ENCODE measurements at places on chromosomes 3 and 15.

DNA sequence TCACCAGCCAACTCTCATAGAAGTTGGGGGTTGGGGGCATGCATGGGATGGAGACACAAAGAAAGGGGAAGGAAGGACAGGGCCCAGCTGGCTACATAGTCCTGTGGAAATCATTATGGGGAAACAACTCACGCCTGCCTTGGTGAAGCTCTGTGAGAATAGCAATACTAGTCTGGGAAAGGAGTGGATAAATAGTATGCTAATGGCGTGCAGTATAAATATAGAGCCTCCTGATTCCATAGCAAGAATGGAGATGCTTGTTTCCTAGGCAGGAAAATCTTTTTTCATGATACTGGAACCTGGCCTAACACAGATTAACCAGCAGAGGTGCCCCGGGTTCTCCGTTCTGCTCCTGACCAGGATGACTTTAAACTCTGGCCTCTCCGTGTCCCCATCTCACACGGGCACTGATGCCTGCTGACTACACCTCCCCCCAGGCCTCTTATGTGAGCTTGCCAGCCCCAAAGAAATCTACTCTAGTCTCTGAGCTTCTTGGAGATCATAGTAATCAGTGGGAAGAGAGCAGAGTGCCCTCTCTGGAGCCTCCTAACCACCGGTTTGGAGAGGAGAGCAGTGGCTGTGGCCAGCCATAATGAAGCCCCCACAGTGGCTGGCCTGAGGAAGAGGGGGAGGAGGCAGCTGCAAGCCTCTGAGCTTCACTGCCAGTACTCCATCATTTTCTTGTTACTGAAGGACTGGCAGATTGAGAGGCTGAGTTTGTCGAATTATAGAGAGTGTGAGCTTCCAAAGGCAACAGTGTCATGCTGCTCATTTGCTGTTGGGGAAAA is 355.0 kb upstream of the SEMA6D start:
- DNase-seq: no peak

- DNase-seq: no peak
These were observed 4.9 kb downstream of the PLOD2 start for GRCh38 chr3:146156095-146156494.

GRCh38 chr3:114721864-114722263 is 425.2 kb downstream of the ZBTB20 start:
- DNase-seq: no peak

GRCh38 chr3:195577645-195578177 is 6.0 kb downstream of the APOD start:
- DNase-seq: no peak

- no peak for DNase-seq
These were observed 65.9 kb downstream of the SYN2 start for GRCh38 chr3:12070098-12070497.

GRCh38 chr3:14266361-14266760 is 87.7 kb downstream of the LSM3 start:
- DNase-seq: no peak

DNA sequence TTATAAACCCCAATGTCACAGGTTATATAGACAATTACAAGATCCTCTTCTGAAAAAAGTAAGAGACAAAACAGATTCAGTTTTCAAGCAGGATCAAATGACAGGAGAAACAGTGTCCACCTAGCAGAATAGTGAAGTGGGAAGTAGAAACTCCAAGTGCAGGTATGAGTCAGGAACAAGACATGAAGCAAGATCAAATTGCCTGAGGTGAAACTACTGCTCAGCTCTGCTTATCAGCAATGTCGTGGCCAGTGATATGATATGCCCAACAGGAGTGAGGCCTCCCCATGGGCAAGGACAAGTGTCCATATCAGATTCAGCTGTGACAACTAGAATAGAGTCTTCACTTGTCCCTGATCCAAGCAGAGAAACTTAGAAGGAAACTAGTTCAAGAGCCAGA is 100.0 kb downstream of the ZMAT3 start:
- DNase-seq: no peak

GRCh38 chr3:188283347-188283746 is 129.4 kb downstream of the LPP start:
- DNase-seq: no peak

GRCh38 chr3:31096661-31097395 is 202.4 kb upstream of the GADL1 start:
- DNase-seq: no peak

DNA sequence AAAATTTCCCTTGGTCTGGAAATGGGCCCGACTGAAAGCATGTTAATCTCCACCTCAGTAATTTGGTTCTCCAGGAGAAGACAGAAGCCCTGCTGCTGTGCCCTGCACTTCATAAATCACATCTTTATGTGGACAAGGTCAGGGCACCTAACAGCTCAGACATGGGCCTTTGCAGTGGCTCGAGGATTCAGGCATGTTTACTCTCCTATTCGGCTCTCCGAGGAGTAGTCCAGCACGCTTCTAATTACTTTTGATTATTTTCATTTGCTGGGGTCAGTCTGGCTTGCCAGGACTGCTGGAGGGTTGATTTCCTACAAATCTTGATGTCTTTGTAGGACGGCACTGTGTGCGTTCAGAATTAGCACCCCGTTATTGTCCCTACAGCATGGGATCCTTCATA is 511.2 kb downstream of the MECOM start:
- no peak for DNase-seq

DNA sequence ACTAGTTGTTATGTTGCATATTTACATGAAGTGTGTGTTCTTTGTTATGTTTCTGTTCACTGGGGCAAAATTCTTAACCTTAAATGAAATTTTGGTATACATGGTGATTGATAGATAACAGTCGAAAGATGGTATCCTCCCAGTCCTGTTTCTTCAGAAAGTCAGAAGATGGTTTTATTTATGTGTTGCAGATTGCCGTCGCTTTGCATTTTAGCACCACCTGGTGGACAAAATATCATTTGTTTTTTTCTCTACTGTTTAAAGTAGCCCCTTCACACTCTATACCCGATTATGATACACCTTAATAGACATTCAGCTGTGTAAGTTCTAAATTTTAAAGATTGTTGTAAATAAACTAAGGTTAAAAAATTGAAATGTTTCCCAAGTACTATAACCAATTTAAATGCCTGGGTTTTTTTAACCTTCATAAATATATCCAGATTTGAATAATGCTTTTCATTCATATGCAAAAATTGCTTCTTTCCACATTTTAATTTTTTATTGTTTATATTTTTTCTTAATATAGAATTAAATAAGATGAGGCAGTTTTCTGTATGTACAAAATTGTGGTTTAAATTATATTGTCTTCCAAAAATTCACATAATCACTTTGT is 152.2 kb downstream of the ALCAM start:
- DNase-seq: peak; percentile 39

GRCh38 chr3:104547031-104547430 is 819.7 kb upstream of the ALCAM start:
- DNase-seq: peak; percentile 24

- no peak for DNase-seq
These were observed 11.4 kb downstream of the AVEN start for GRCh38 chr15:34027606-34028005.

DNA sequence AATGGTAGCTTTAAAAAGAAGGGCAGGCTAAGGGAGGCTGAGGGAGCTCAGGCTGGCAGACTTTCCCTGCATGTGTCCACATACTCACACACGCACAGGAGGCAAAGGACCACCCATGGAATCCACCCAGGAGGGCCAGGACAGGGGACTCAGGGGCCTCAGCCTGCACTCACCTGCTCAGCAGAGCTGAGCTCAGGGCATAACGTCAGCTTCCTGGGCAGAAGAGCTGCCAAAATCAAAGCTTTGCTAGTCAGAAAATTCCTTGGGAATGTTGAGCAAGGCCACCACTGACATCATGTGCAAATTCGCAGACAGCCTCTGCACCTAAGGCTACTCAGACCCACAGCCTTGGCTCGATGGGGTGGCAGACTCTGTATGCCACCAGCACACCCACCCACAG is 16.4 kb upstream of the ALAS1 start:
- no peak for DNase-seq

GRCh38 chr3:187062526-187063177 is 76.6 kb downstream of the RPL39L start:
- no peak for DNase-seq

DNA sequence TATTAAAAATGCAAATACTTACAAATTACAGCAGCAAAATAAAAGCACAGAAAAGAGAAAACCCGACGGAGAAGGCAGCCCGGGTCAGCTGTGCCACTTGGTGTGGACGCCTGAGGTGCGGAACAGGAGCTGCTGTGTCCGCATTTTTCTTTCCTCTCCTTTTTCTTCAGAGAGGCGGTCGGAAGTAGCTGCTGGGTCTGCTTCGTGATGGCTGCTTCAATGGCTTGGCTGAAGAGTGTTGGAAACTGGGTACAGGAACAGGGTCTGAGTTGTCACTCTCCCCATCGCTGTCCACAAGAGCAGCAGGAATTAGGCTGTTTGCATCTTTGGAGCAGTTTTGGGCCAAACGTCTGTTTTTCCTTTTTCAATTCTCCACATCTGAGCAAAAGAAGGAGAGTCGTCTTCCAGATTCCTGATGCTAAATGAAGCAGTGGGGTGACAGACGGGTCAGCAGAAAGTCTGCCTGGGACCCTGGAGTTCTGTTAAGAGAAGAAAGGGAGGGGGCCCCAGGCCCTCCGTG is 53.5 kb upstream of the ARL8B start:
- DNase-seq: no peak

GRCh38 chr3:134511500-134511899 is 25.6 kb downstream of the CEP63 start:
- no peak for DNase-seq

- no peak for DNase-seq
These were observed 748.6 kb upstream of the GBE1 start for GRCh38 chr3:82509951-82510603.

DNA sequence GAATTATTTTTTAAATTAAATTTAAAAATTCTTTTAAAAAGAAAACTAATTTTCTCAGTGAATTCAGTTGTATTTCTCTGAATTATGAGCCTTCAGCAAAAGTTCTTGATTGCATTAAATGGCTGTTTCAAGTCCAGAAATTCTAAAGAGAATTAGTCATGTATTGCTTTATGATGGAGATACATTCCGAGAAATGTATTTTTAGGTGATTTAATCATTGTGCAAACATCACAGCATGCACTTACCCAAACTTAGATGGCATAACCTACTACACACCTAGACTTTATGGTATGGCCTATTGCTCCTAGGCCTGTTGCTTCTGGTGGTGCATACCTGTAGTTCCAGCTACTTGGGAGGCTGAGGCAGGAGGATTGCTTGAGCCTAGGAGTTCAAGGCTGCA is 44.3 kb upstream of the GCNT3 start:
- no peak for DNase-seq

- DNase-seq: no peak
These were observed 566.0 kb downstream of the ROBO2 start for GRCh38 chr3:77605865-77606264.

DNA sequence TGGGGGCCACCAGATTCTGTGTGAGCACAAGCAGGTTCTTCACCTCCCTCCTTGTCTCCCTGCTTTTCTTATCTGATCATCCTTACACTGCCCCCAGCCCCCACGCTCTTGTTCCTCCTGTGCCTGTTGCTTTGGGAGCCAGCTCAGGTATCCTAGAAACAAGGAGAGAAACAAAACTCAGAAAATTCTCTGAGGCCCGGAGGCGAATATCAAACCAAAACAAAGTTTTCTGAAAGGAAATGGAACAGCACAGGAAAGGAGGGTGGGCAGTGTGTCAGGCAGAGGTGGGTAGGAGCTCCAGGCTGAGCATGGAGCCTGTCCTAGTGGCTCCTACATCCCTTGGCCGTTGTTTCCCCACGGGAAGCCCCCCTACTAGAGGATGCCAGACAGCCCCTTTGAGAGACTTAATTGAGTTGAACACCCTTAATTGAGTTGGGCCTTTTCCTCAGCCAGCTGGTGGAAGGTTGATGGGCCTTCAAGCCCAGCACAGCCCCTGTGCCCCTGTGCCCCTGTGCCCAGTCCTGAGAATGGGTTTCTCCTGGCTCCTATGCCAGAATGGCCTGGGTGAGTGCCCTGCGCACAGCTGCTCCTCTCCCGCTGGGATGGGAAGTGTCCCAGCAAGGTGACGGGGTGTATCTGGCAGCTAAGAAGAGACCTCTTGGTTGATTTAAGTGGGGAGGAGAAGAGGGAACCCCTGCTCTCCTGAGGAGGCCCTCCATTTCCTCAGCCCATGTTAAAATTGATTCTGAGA is 22.8 kb upstream of the JMJD7 start:
- DNase-seq: no peak

DNA sequence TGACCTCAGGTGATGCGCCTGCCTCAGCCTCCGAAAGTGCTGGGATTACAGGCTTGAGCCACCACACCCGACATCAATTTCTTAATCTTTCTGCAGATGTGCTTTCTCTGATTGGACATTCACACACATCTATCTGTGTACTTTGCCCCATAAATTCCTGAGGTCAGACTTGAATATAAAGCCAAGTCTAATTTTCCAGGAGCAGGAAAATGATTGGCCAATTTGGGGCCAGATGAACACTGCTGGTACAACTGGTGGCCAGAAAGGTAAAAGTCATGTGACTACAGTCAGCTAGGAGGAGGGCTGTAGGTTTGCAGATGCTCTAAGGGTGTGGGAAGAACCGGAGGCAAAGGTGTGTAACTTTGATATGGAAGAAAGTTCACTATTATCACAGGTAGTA is 3.2 kb upstream of the RAD51 start:
- DNase-seq: no peak

- no peak for DNase-seq
These were observed 185.0 kb upstream of the PRICKLE2 start for GRCh38 chr3:64410226-64410625.

DNA sequence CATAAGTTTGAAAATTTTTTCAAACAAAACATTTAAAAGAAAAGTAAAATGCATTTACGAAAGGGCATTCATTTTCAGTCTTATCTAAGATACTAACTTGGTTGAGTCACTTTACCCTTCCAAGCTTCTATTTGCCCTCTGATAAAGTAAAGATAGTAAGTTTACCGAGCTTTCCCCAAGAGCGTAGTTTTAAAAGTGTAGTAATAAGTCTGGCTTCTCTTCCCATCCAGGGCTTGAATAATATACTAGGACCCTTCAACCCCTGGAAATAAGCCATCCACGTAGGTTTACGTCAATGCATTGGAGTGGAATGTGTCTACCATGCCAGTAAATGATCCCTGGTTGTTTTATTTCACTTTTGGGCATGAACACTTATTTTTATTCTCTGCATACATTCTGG is 608.3 kb downstream of the NTRK3 start:
- DNase-seq: no peak

GRCh38 chr3:15660055-15660935 is 58.8 kb downstream of the BTD start:
- DNase-seq: no peak

GRCh38 chr15:101810456-101810855 is 1.5 kb upstream of the OR4F15 start:
- DNase-seq: no peak

DNA sequence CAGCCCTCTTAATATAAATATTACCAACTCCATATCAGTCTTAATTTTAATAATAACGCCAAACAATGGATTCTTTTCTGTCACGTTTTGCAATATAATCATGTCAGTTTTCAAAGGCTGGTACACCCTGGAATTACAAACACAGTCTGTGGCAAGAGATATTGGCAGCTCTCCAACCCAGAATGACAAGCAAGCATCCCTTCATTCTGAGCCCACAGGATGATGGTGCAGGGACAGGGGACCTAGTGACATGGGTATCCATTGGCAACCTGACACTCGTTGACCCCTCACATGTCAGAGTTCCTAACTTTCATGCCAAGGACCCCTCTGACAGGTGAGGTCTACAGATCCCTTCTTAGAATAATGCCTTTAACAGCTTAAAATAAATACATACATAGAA is 154.5 kb upstream of the TSC22D2 start:
- no peak for DNase-seq
